Ovary (tissue), 10 donors: ENCODE measurements at places on chromosomes 3 and 15. TPM values are rescaled to one million over a fixed set of nuclear protein-coding genes. Genes with fewer than 3 reads are reported as not detected.
A peak's percentile ranks its signal among the peaks of the same experiment; 100 is the strongest.

- no peaks in the 10 kb centered on the region for H3K4me1 ChIP-seq
- no peak for DNase-seq
- no peak overlapping the region for H3K27ac ChIP-seq
- H3K27me3 ChIP-seq = no peaks in the 10 kb centered on the region
- no peak overlapping the region for H3K4me3 ChIP-seq
- no peaks in the 10 kb centered on the region for H3K36me3 ChIP-seq
Measured at GRCh38 chr15:96252148-96252547, 78.4 kb upstream of the NR2F2 start.

DNA sequence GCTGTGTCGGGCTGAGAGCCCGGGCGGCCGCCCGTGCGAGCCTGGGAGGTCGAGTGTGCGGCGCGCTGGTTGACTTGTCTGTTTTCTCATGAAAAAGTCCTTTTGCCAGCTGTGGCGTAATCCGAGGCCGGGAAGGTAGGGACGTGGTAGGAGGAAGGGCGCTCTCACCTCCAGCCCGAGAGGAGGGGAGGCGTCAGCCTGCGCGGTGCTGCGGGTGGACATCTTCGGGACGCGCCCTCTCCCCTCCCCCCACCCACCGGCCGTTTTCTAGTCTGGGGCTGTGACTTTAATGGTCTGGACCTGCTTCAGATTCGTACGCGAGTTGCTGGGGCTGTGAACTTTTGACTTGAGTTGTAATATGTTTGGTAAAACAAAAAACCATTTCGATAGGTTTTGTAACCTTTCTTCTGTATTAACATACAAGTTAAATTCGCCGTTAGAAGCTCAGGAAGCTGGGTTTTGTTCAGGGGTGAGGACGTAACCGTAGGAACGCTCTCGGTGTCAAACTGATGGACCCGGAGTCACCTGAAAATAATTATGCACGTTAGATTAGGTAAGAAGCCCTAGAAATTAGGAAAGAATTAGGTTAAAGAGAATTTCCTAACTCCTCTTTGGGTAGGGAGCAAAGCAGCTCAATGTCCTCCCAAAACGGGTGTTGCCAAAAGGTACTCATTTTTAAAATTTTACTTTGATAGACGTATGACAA, 762 bp downstream of the NCK1 start:
- H3K27ac ChIP-seq = peak overlapping the region; percentile 86
- peaks cover 3% of the 10 kb centered on the region for H3K4me1 ChIP-seq
- peak overlapping the region; percentile 95 for H3K4me3 ChIP-seq
- H3K36me3 ChIP-seq = no peaks in the 10 kb centered on the region

- no peak overlapping the region for H3K27ac ChIP-seq
- H3K36me3 ChIP-seq = no peaks in the 10 kb centered on the region
- H3K4me1 ChIP-seq = peaks cover 2% of the 10 kb centered on the region
- H3K4me3 ChIP-seq = peak overlapping the region; percentile 66
Measured at GRCh38 chr3:98734306-98734705, 28.8 kb upstream of the ST3GAL6 start.

The PRR23A gene
- not detected for total RNA-seq

DNA sequence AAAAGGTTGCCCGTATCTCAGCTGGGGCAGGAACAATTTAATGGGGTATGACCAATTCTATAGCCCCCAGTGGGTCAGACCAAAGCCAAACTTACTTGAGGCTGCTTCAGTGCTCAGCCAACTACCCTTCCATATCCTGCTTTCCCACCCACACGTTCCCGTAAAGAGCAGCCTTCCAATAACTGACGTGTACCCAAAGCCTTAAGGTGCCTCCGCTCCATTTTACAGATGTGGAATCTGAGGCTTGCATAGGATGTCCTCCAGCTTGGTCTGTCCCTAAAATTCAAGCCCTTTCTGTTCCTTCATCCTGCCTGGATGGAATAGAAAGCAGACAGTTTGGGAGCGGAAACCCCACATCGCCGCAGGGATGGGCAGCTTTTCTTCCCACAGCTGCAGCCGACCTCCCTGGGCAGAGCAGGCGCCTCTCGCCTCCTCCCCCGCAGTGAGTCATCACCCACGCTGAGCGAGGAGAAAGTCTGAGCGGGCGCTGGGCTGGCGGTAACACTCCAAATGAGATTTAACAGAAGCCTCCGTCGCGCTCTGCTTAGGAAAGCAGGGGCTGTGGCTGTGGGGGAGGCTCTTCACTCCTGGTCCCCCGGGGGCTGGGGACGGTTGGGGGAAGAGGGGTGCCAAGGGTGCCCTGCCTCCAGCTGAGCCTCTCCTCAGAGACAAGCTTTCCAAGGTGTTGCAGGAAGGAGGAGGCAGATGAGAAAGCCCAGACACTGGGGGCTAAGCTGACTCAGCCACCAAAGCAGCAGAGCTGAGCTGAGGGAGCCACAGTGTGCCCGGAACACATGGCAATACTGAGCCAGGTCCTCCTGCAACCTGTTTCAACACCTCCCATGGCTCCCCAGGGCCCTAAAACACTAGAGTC, 57.8 kb upstream of the HRH1 start:
- no peak overlapping the region for H3K27ac ChIP-seq
- no peaks in the 10 kb centered on the region for H3K4me1 ChIP-seq
- peak; percentile 85 for DNase-seq
- no peaks in the 10 kb centered on the region for H3K36me3 ChIP-seq
- H3K27me3 ChIP-seq = no peaks in the 10 kb centered on the region

GRCh38 chr3:116046350-116046749, 398.9 kb downstream of the LSAMP start:
- no peaks in the 10 kb centered on the region for H3K36me3 ChIP-seq
- H3K27ac ChIP-seq = no peak overlapping the region
- H3K27me3 ChIP-seq = no peaks in the 10 kb centered on the region
- no peak overlapping the region for H3K4me3 ChIP-seq
- H3K4me1 ChIP-seq = no peaks in the 10 kb centered on the region

The NPTN gene
- 88.4 TPM for total RNA-seq

DNA sequence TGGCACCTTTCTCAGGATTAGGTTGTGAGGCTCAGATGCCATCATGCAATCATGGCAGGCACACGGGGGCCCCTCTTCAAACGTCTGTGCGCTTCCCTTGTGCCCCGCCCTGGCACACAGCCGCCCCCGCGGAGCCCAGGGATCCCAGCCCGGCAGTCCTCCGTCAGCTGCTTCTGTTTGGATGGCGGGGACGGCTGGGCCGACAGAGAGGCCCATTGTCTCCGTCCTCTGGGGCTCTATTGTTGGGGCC, 849 bp upstream of the HDAC11 start:
- peak overlapping the region; percentile 78 for H3K27ac ChIP-seq
- peaks cover 7% of the 10 kb centered on the region for H3K4me1 ChIP-seq
- H3K36me3 ChIP-seq = no peaks in the 10 kb centered on the region
- H3K27me3 ChIP-seq = no peaks in the 10 kb centered on the region
- peak overlapping the region; percentile 90 for H3K4me3 ChIP-seq

The KIF7 gene
- total RNA-seq = 4.3 TPM

DNA sequence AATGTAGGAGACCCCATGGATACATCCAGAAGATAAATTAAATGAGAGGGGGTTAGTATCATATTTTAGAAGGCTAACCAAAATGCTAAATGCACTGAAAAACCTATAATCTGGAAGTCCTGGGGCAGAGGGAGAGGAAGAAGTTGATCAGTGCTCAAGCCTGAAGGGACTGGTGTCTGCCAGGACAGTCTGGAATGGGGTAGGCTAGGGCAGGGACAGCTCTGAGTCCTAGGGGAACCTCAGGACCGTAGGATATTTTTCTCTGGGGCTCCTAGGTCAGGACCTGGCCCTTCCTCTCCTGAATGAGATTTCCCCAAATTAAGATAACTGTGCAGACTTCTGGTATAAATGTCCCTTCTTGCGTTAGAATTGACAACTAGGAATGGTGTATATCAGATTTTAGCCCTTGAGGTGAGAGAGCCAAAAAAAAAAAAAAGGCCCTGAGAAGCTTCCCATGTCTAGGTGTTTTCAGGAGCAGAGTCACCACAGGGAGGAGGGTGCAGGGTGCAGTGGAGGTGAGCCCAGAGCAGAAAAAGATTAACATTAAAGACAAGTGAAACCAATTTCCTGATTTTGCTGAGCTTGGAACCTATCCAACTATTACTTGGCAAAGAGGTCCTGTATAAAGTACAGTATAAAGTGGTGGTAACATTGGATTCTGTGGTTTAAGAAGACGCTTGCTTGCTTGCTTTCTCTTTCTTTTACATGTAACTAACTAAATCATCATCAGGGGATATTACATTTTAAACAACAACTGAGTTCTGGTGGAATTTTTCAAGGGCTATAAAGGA, 63.5 kb downstream of the HACD2 start:
- H3K4me1 ChIP-seq = peaks cover 4% of the 10 kb centered on the region
- H3K36me3 ChIP-seq = no peaks in the 10 kb centered on the region
- H3K27ac ChIP-seq = no peak overlapping the region
- H3K4me3 ChIP-seq = no peak overlapping the region

The CMTM7 gene
- total RNA-seq = 7.6 TPM

DNA sequence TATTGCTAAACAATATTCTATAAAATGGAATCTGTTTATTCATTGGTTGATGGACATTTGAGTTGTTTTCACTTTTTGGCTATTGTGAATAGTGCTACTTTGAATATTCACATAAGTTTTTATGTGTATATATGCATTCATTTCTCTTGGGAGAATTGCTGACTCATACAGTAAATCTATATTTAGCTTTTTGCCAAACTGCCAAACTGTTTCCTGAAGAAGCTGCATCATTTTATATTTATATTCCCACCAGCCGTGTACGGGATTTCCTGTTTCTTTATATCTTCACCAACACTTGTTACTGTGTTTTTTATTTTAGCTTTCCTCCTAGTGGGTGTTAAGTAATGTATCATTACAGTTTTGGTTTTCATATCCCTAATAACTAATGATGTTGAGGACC, 12.5 kb upstream of the TCAIM start:
- no peak overlapping the region for H3K27ac ChIP-seq
- H3K36me3 ChIP-seq = no peaks in the 10 kb centered on the region
- H3K4me3 ChIP-seq = no peak overlapping the region
- no peaks in the 10 kb centered on the region for H3K27me3 ChIP-seq
- H3K4me1 ChIP-seq = no peaks in the 10 kb centered on the region
- DNase-seq = no peak

DNA sequence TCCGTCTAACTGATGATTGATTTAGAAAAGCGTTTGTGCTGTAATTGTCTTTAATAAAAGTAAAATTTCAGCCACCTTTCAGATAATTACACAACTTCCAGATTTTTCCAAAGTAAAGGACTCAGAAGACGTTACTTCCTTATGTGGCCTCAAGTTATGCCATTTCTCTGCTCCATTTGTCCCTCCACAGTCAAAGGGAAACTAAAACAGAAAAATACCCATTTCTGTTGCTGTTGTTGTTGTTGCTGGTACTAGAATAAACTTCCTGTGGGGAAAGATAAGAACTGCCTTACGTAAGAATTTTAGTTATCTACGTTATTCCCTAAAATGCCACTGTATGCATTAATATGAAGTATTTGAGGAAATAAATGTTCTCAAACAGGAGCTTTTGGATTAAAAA, 153.9 kb downstream of the P3H2 start:
- DNase-seq = no peak
- no peaks in the 10 kb centered on the region for H3K4me1 ChIP-seq
- H3K4me3 ChIP-seq = no peak overlapping the region

- no peak overlapping the region for H3K4me3 ChIP-seq
- no peak overlapping the region for H3K27ac ChIP-seq
- no peaks in the 10 kb centered on the region for H3K4me1 ChIP-seq
- no peaks in the 10 kb centered on the region for H3K36me3 ChIP-seq
- no peaks in the 10 kb centered on the region for H3K27me3 ChIP-seq
Measured at GRCh38 chr3:134267996-134268395, 17.3 kb upstream of the RYK start.

DNA sequence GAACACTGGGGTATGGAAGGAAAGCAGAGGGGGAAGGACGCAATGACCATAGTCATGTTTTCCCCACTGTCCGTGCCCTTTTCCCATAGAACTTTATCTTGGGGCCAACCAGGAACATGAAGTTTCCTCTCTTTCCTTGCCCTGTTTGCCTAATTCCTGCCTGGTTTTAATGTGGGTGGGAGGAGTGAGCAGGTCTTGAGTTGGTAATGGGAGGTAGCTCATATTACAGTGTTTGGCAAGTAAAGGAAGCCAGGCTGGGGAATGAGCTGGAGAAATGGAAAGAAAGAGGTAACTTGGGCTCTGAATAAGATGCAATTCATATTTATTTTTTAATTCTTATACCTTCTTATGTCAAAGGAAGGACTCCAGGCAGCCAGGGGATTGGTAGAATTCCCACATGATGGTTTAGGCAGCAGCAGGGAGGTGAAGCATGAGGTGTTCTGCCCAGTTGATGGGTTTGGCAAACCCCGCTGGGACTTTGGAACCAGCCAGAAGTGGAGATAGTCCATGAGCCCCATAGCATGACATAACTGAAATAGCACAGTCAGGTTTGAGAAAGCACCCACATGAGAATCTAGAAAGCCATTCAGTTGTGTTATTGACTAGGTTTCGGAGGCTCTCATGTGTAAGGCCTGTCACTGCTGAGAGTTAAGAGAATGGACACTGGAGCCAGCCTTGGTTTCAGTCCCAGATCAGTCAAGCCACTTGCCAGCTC, 60.0 kb downstream of the CCK start:
- H3K27ac ChIP-seq = no peak overlapping the region
- no peak overlapping the region for H3K4me3 ChIP-seq
- no peaks in the 10 kb centered on the region for H3K4me1 ChIP-seq
- DNase-seq = no peak
- no peaks in the 10 kb centered on the region for H3K36me3 ChIP-seq

The CGNL1 gene
- 13.6 TPM for total RNA-seq

The SLC24A5 gene
- not detected for total RNA-seq

DNA sequence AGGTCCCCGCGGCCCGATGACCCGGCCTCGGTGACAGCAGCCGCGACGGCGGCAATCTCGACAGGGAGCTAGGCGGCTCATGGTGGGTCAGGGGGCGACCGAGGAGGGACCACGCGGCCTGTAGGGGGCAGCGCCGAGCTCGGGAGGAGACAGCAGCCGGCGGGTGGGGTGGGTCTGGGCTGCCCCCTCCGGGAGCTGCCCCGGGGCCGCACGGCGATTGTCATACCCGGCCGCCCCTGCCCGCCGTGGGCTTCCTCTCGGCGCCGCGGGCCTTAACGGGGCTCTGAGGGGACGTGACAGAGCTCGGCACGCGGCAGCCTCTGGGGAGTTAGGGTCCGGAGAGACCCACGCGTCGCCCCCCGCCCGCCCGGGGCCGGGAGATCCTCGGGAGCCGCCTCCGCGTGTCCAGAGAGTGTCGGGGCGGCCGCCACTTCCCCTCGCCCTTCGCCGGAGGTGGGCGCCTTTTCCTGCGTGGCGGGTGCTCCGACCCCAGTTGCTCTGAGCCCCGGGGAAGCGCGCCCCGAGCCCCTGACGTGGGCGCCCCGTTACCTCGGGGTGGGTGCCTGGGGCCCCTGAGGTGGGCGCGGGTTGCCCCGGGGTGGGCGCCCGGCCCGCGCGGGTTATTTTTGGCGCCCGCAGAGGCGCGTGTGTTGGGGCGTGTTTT, 539 bp upstream of the PLCL2 start:
- DNase-seq = peak; percentile 77
- H3K4me3 ChIP-seq = peak overlapping the region; percentile 84
- peaks cover 4% of the 10 kb centered on the region for H3K4me1 ChIP-seq
- H3K27me3 ChIP-seq = no peaks in the 10 kb centered on the region
- H3K36me3 ChIP-seq = no peaks in the 10 kb centered on the region

GRCh38 chr3:180250172-180250571, 213.4 kb upstream of the PEX5L start:
- H3K4me1 ChIP-seq = no peaks in the 10 kb centered on the region
- no peaks in the 10 kb centered on the region for H3K36me3 ChIP-seq
- no peak for DNase-seq
- no peak overlapping the region for H3K27ac ChIP-seq
- no peaks in the 10 kb centered on the region for H3K27me3 ChIP-seq
- H3K4me3 ChIP-seq = no peak overlapping the region

The ITIH4 gene
- 7.4 TPM for total RNA-seq

The CCDC39 gene
- not detected for total RNA-seq

The GABRR3 gene
- not detected for total RNA-seq

The AADACL2 gene
- total RNA-seq = not detected

- peaks cover 4% of the 10 kb centered on the region for H3K4me1 ChIP-seq
- peak overlapping the region; percentile 58 for H3K4me3 ChIP-seq
- no peaks in the 10 kb centered on the region for H3K27me3 ChIP-seq
- no peak for DNase-seq
Measured at GRCh38 chr3:119033393-119034255, 1.0 kb downstream of the IGSF11 start.
